Hypothalamus (tissue), 51 donors: ENCODE measurements at places on chromosomes 5 and 9.

DNA sequence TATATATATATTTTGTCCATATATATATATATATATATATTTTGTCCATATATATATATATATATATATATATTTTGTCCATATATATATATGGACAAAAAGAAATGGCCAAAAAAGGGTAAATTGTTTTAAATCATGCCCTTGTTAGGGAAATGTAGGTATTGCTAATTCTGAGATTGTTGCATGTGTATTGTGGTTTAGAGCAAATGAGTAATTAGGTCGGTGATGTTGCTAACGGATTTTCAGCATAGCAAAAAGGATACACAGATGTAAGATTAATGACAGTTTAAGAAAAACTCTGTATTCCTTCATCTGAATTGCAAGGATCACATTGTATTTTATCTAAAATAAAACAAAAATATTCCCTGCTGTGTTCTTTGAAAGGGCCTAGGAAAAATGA is 40.2 kb downstream of the OSTF1 start:
- no peak for DNase-seq

DNA sequence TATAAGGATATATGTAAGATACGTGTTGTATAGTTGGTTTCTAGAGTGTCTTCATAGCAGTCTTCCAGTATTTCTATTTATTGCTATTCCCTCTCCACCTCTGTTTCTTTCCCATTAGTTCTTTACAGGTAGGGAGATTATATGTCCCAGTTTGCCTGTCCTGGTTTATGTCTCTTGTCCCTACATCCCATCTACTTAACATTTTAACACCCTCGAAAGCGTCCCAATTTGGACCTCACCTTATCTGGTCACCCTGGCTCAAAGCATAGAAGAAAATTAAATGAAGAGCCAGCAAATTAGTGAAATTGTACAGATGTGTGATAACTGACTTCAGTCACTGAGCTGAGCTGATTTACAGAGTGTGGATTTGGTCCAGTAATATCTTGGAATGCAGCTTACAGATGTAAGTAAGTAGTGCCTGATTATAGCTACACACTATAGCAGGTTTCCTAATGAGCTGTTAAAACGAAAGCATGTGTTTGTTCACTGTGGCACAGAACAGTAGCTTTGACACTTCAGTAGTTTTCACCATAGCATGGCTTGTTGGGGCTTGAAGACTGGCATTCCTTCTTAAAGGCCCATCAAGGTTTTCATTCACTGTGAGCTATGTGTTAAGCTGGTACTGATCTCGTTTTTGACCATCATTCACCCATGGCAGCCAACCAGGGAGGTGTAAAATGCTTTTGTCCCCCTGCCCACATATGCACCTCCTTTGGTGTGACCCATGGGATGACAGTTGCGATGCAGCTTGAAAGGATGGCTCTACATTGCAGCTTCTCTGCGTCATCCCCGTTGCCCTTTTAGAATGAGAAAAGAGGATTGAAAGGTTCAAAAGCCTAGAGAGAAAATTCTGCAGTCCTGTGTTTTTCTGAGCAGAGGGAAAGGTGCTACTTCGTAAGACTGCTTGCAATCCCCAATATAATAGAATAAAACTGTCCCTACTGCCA is 192.1 kb upstream of the DMRT1 start:
- no peak for DNase-seq

GRCh38 chr5:72065751-72066255 is 41.5 kb upstream of the MAP1B start:
- no peak for DNase-seq

DNA sequence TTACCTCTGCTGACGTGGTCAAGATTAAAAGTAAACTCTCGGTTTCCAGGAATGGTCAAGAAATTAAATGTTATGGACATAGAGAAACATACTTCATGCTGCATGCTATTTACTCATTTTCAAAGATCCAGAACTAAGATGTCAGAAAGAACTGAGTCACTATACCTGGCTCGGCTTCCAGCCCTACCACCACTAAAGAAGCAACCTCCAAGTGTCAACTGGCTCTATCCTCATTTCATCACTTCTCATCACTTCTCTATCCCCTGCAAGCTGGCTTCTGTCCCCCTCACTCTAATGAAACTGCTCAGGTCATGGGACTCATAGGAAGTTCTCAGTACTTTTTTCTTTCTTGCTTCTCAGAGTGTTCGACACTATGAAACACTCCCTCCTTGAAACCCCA is 116.2 kb downstream of the CDK5RAP2 start:
- no peak for DNase-seq

GRCh38 chr9:98002808-98003207 is 19.7 kb downstream of the ANP32B start:
- DNase-seq, result no peak

DNA sequence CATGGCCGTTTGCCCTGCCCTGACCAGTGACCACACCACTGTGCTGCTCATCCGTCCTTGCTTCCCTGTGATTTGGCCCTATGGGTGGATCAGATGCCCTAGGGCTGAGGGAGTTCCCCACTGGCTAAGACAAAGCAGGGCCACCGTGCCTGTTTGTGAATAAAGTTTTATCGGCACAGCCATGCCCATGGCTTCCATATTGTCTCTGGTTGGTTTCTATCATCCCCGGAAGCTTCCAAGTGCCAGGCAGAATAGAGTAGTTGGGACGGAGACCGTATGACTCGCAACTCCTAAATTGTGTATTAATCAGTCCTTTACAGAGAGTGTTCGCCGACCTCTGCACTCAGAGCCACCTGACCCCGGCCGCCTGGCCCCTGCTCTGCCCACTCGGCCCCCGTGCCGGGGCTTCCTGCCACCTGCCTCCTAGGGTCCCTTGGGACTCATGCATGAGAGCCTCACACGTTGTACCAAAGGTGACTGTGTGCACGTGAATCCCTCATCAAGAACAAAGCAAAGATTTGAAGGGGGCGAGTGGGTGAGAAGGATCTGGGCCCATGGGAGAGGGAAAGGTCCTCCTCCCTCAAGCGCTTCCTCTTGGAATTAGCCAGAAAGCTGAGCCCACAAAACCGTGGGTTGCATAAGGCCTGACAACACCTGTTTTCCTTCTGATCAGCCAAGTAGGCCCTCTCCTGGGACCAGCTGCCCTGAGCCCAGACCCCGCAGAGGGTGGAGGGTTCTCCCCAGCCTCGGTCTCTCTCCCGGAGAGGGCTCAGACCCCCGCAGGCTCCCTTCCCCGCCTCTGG is 11.7 kb upstream of the FCN2 start:
- DNase-seq, result no peak

- no peak for DNase-seq
Measured at GRCh38 chr5:78550891-78551290, 97.7 kb downstream of the LHFPL2 start.

DNA sequence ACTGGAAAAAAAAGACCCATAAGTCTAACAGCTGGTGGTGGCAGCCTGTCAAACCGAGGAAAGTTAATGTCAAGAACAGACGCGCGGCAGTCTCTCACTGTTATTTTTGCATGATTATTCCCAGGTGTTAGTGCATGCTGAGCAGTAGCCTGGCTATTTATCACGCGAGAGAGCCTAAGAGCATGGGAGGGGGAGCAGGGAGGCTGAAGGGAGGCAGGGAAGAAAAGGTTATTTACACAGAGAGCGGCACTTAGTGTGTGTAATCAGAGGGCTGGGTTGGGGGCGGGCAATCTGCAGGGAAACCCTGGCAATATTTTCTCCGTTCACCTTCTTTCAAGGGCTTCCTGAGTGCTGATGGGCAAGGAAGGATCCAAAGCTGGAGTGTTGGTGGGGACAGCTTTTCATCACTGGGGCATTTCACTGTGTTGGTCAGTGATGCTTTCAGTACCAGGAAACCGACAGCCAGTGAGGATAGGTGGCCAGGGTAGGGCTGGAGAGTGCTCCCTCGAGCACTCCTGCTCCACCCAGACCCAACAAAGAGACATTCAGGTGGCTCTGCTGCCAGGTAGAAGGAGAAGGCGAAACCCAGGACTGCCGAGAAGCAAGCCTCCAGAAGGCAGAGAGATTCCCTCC is 39.6 kb downstream of the ZNF608 start:
- no peak for DNase-seq

GRCh38 chr5:94040591-94041148 is 299.3 kb upstream of the POU5F2 start:
- no peak for DNase-seq
